ENCODE measurements at places on chromosomes 13 and 19. TPM values are rescaled to one million over a fixed set of nuclear protein-coding genes. Genes with fewer than 3 reads are reported as not detected.

KANK3 gene
- 0.16 TPM for polyA plus RNA-seq

PRR19 gene
- 0.25 TPM for polyA plus RNA-seq

NTN5 gene
- 0.07 TPM for polyA plus RNA-seq

PIP5K1C gene
- polyA plus RNA-seq, result 3.6 TPM

SHISA2 gene
- 0.18 TPM for polyA plus RNA-seq

SYMPK gene
- polyA plus RNA-seq, result 43.8 TPM

ZNF765 gene
- polyA plus RNA-seq, result 4.6 TPM

DGKH gene
- 8.1 TPM for polyA plus RNA-seq

C1QTNF9 gene
- not detected for polyA plus RNA-seq

KLF1 gene
- polyA plus RNA-seq, result not detected

ZNF433 gene
- polyA plus RNA-seq, result 4.7 TPM

LIN7B gene
- polyA plus RNA-seq, result 1.7 TPM

DNA sequence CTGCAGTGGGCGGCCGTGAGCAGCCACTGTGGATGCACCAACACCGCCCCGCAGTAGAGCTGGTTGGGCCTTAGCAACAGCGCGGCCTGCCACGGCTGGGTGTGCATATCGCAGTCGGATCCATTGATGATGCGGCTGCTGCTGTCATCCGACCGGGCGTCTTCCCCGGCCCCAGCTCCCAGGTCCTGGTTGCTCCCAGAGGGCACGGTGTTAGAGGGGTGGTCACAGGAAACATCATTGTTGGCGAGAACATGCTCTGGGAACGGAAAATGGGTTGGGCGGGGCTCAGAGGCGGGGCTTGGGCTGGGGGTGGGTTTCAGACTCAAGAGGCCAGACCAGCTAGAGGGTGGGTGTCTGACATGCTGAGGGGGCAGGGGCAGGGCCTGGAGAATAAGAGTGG is 3.0 kb downstream of the KLK5 start:
- peaks cover 19% of the 10 kb centered on the region for H3K4me1 ChIP-seq
- no peaks in the 10 kb centered on the region for H3K27me3 ChIP-seq
- no peak for DNase-seq
- H3K36me3 ChIP-seq, result peaks cover 9% of the 10 kb centered on the region
- no peak overlapping the region for H3K27ac ChIP-seq
- no peak overlapping the region for H3K4me3 ChIP-seq

- H3K4me1 ChIP-seq, result peaks cover 15% of the 10 kb centered on the region
- H3K27ac ChIP-seq, result no peak overlapping the region
- no peak for DNase-seq
Observed at GRCh38 chr13:112686987-112687386, 2.9 kb upstream of the ATP11A start.

GRCh38 chr19:55156202-55157063 is 1.1 kb downstream of the TNNI3 start:
- H3K27ac ChIP-seq, result no peak overlapping the region
- no peak for DNase-seq
- H3K4me1 ChIP-seq, result peaks cover 22% of the 10 kb centered on the region
- H3K27me3 ChIP-seq, result no peaks in the 10 kb centered on the region
- peak overlapping the region; percentile 34 for H3K4me3 ChIP-seq
- no peaks in the 10 kb centered on the region for H3K36me3 ChIP-seq

- H3K27me3 ChIP-seq, result no peaks in the 10 kb centered on the region
- no peak overlapping the region for H3K27ac ChIP-seq
- no peaks in the 10 kb centered on the region for H3K36me3 ChIP-seq
Observed at GRCh38 chr13:68257111-68257842, 1027.1 kb upstream of the PCDH9 start.

GRCh38 chr13:29222458-29222857 is 373.0 kb downstream of the SLC7A1 start:
- no peaks in the 10 kb centered on the region for H3K27me3 ChIP-seq
- DNase-seq, result no peak
- H3K4me1 ChIP-seq, result no peaks in the 10 kb centered on the region
- H3K27ac ChIP-seq, result no peak overlapping the region
- no peak overlapping the region for H3K4me3 ChIP-seq

GRCh38 chr13:111225810-111226546 is 94.5 kb upstream of the TEX29 start:
- no peaks in the 10 kb centered on the region for H3K4me1 ChIP-seq
- peaks cover 12% of the 10 kb centered on the region for H3K36me3 ChIP-seq
- no peak overlapping the region for H3K27ac ChIP-seq

- H3K27ac ChIP-seq, result no peak overlapping the region
- no peak overlapping the region for H3K4me3 ChIP-seq
- H3K27me3 ChIP-seq, result peaks cover 22% of the 10 kb centered on the region
- no peak for DNase-seq
- no peaks in the 10 kb centered on the region for H3K36me3 ChIP-seq
Observed at GRCh38 chr19:35284153-35285094, 2.1 kb downstream of the HAMP start.

DNA sequence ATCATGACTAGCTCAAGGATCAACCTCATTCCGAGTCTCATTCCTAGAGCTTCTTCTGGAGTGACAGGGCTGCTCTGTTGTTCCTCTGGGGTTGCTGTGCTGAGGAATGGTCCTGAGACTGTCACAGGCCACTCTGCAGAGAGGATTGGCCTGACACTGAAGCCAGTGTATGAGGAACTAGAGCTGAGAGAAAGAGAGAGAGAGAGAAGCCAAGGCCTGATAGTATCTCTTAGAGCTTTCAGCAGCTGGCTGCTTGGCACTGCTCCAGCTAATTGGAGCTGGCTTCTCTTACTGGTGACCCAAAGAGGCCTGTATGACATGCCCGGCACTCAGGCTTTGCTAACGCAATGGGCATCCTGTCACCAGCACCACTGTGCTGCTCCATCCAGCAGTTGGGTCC is 73.4 kb upstream of the FLT1 start:
- no peak overlapping the region for H3K4me3 ChIP-seq
- no peaks in the 10 kb centered on the region for H3K27me3 ChIP-seq
- no peak overlapping the region for H3K27ac ChIP-seq

- H3K4me3 ChIP-seq, result no peak overlapping the region
- H3K4me1 ChIP-seq, result no peaks in the 10 kb centered on the region
- DNase-seq, result no peak
- H3K36me3 ChIP-seq, result no peaks in the 10 kb centered on the region
- H3K27me3 ChIP-seq, result no peaks in the 10 kb centered on the region
- H3K27ac ChIP-seq, result no peak overlapping the region
Observed at GRCh38 chr13:52827839-52828238, 20.6 kb downstream of the PCDH8 start.

DNA sequence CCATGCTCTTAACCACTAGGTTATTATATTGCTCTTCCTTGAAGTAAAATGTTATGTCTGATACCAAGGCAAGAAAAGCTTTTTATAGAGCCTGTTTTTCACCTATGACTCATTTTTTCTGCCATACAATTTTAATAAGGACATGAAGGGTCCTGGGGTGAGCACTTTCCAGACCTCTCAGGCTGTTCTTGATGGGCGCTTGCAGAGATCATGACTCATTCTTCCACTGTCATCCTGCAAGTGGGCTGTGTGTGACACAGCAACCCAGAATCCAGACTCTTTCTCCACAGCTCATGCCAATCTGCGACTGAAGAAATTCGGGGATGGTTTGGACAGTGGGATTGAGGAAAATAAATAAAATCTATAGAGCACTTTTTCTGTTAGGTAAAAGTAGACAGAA is 506.7 kb upstream of the NBEA start:
- DNase-seq, result no peak
- no peak overlapping the region for H3K4me3 ChIP-seq
- no peak overlapping the region for H3K27ac ChIP-seq

DNA sequence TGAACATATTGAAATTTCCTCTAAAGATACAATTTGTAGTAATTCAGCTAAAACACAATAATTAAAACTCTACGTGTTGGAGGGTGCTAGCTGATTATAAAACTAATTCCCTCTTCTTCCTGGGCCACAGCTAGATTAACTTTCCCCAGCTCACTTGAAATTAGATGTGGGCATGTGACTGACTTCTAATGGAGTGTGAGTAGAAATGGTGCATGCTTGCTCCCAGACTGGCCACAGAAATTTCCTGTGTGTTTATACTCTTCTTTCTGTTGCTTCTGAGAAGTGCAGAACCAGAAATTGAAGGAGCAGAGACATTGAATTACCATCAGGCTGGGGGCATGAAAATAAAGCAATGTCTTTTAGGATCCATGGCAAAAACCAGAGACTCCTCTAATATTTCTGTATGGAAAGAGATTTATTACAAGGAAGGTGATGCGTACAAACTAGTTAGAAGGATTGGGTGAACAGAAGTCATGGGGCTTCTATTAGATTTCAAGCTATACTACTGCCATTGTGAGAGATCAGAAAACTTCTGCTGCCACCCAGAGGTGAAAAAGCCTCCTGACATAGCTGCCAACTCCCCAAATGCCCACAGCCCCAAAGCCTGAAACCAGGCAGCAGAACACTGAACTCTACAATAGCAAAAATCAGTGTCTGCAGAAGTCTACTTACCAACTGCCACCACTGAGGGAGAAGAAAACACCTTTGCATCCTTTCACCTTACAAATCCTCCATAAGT is 379.2 kb upstream of the MIR17HG start:
- H3K4me1 ChIP-seq, result no peaks in the 10 kb centered on the region
- no peaks in the 10 kb centered on the region for H3K27me3 ChIP-seq
- no peak overlapping the region for H3K4me3 ChIP-seq
- DNase-seq, result no peak

GRCh38 chr19:23699521-23699860 is 12.5 kb upstream of the ZNF675 start:
- peak overlapping the region; percentile 78 for H3K27ac ChIP-seq
- peaks cover 18% of the 10 kb centered on the region for H3K4me1 ChIP-seq
- peak overlapping the region; percentile 55 for H3K4me3 ChIP-seq
- H3K27me3 ChIP-seq, result no peaks in the 10 kb centered on the region
- no peak for DNase-seq

DNA sequence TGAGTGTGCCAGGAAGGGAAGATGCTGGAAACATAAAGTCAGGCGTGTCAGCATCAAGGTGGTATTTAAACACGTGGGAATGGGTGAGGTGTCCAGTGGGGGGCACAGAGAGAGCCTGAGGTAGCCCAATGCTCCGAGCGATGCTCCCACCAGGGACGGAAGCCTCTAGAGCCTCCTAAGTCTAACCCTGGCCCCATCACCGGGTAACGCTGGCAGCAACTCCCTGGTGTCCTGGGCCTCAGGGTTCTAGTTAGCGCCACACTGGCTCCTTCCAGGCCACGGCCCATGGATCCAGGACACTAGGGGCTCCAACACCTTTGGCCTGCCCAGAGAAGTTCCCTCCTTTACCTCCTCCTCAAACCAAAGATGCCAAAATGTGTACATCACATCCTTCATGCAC is 65.4 kb downstream of the EPS15L1 start:
- H3K27me3 ChIP-seq, result no peaks in the 10 kb centered on the region
- no peak overlapping the region for H3K4me3 ChIP-seq
- no peak for DNase-seq
- no peaks in the 10 kb centered on the region for H3K4me1 ChIP-seq
- no peak overlapping the region for H3K27ac ChIP-seq

- peaks cover 8% of the 10 kb centered on the region for H3K36me3 ChIP-seq
- H3K4me1 ChIP-seq, result no peaks in the 10 kb centered on the region
- H3K27me3 ChIP-seq, result no peaks in the 10 kb centered on the region
- no peak overlapping the region for H3K27ac ChIP-seq
Observed at GRCh38 chr19:41416194-41416674, 10.9 kb downstream of the B3GNT8 start.

DNA sequence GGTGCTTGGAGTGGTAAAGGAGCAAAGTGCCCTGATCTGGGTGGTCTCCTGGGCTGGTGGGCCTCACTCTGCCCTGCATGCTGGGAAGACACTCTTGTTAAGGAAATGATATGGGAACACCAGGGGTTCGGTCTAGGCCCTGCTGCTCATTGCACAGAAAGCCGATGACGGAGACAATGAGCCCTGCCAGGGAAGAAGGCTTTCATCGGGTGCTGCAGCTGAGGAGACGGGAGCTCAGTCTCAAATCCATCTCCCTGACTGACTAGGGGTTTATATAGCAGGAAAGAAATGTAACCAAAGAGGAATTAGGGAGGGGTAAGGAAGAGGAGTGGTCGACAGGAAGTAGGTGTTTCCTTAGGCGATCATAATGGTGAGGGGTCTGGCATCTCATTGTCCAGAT is 253.4 kb downstream of the TEX29 start:
- no peaks in the 10 kb centered on the region for H3K36me3 ChIP-seq
- no peak overlapping the region for H3K27ac ChIP-seq
- no peak overlapping the region for H3K4me3 ChIP-seq
- no peaks in the 10 kb centered on the region for H3K27me3 ChIP-seq
- no peaks in the 10 kb centered on the region for H3K4me1 ChIP-seq

DNA sequence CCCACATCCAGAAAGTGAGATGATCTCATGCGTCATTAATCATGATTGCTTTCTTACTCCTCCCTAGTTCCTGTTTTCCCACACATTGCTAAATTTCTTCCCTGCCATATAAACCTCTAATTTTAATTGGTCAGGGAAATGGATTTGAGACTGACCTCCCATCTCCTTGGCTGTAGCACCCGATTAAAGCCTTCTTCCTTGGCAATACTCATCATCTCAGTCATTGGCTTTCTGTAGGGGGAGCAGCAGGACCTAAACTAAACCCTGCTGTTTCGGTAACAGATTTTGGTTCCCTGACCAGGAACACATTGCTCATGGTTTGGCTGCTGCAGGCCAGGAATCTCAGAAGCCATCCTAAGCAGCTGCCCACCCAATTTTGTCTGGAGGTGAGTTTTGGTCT is 61.7 kb downstream of the SPRYD7 start:
- H3K4me3 ChIP-seq, result no peak overlapping the region
- DNase-seq, result no peak
- no peaks in the 10 kb centered on the region for H3K4me1 ChIP-seq
- H3K36me3 ChIP-seq, result no peaks in the 10 kb centered on the region
- no peaks in the 10 kb centered on the region for H3K27me3 ChIP-seq

DNA sequence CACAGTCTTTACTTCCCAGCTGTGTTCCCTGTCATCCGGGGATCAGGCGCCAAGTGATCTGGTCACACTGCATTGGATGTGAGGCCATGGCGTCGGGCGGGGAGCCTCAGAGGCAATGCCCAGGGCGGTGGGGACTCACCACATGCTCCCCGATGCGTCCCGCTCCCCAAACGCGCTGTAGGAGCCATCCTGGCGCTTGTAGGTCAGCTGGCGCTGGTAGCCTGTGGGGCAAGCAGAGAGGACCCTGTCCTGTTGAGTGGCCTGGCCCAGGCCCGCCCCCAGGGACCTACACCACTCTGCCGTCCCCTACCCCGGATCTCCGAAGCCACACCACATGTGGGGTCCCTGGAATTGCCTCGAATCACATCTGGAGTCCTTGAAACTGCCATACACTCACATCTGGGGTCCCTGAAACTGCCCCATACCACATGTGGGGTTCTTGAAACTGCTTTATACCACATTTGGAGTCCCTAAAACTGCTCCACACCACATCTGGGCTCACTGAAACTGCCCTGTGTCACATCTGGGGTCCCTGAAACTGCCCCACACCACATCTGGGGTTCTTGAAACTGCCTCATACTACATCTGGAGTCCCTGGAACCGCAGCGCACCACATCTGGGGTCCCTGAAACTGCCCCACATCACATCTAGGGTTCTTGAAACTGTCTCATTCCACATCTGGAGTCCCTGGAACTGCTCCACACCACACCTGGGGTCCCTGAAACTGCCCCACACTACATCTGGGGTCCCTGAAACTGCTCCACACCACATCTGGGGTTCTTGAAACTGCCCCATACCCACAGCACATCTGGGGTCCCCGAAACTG is 33.2 kb downstream of the F2RL3 start:
- H3K27ac ChIP-seq, result no peak overlapping the region
- H3K27me3 ChIP-seq, result no peaks in the 10 kb centered on the region
- no peak overlapping the region for H3K4me3 ChIP-seq
- no peaks in the 10 kb centered on the region for H3K36me3 ChIP-seq
- H3K4me1 ChIP-seq, result peaks cover 9% of the 10 kb centered on the region
